IgD-negative memory B cell (primary cell): ENCODE measurements at places on chromosomes 3 and 15. TPM values are rescaled to one million over a fixed set of nuclear protein-coding genes. Genes with fewer than 3 reads are reported as not detected.

PSMD2 gene
- polyA plus RNA-seq = 143 TPM

LMAN1L gene
- not detected for polyA plus RNA-seq

SEMA7A gene
- 5.0 TPM for polyA plus RNA-seq

CELSR3 gene
- 0.59 TPM for polyA plus RNA-seq

CCR9 gene
- polyA plus RNA-seq = 6.3 TPM

IGSF10 gene
- not detected for polyA plus RNA-seq

SLC24A5 gene
- not detected for polyA plus RNA-seq

NR2F2 gene
- not detected for polyA plus RNA-seq

SMCO1 gene
- polyA plus RNA-seq = not detected

MYO5C gene
- polyA plus RNA-seq = 0.88 TPM

DPPA2 gene
- not detected for polyA plus RNA-seq

PLSCR5 gene
- not detected for polyA plus RNA-seq

ACTRT3 gene
- polyA plus RNA-seq = 0.20 TPM

FANCD2OS gene
- not detected for polyA plus RNA-seq

GOLGA6L4 gene
- polyA plus RNA-seq = not detected

ROPN1 gene
- polyA plus RNA-seq = not detected

SLC6A1 gene
- not detected for polyA plus RNA-seq
